ENCODE measurements at places on chromosomes 6 and 20.

- no peak for DNase-seq
Observed at GRCh38 chr20:59518881-59519706, 85.2 kb upstream of the PHACTR3 start.

GRCh38 chr6:10381133-10381829, 33.6 kb downstream of the TFAP2A start:
- DNase-seq, result no peak

- DNase-seq, result no peak
Observed at GRCh38 chr20:58225452-58226200, 2.8 kb downstream of the ANKRD60 start.

- DNase-seq, result no peak
Observed at GRCh38 chr20:49405062-49405683, 77.3 kb downstream of the KCNB1 start.

All from stimulated activated CD8-positive, alpha-beta memory T cell treated with anti-CD3 and anti-CD28 coated beads, Interleukin-2, amount 100 ng/mL, for 1 hour (primary cell).